Posterior cingulate gyrus (tissue), 11 donors: ENCODE measurements at places on chromosomes 3 and 15.

- no peak for DNase-seq
These were observed 317.8 kb upstream of the AGTR1 start for GRCh38 chr3:148379763-148380382.

GRCh38 chr15:52207191-52207590 is 16.0 kb upstream of the GNB5 start:
- DNase-seq: no peak

DNA sequence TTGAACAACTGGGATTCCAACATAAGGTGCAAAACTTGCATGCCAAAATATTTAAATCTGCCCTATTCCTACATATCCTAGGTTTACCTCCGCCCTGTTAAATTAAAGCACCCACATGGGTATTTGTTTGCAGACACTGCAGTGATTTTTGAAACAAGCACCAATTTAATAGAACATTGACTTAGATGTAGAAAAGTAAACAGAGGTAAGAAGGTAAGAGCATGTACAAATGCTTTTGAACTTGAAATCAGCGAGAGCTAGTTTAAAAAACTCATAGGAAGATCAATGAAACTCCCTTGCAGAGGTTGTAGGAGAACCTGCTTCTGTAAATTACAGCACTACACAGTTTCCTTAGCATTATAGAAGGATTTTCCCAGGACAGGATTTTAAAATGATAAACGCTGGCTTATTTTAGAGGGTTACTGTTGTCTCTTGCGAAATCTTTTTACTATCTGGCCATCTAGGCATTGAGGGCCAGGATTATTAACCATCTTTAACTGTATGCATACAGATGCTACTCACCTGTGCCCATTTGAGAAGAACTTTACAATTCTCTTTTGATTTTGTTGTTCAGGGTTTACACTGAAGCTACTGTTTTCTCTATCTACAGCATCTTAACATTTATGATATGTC is 284.8 kb downstream of the FEZF2 start:
- DNase-seq: no peak

DNA sequence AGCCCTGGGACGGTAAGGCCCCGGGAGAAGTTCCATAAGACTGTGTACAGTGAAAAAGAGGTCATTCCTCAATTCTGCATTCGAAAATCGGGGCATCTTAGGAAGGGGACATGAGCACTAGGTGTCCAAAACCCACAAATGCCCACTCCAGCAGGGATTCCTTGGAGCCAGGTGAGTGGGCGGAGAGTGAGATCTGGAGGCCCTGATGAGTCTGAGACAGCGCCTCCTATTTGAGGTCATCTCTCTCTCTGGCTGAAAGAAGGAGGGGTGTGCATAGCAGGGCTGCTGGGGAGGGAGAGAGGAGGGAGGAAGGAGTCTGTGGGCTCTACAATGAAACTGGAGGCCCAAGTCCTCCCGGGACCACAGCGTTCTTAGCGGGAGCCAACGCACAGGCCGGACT is 38.1 kb upstream of the LACTB start:
- DNase-seq: no peak

GRCh38 chr3:187669675-187670504 is at the start of gene SST:
Gene SST, minus strand, starts transcription at chr3:187670394. Its CDS starts 103 bp downstream, at chr3:187670291.
- DNase-seq: no peak

DNA sequence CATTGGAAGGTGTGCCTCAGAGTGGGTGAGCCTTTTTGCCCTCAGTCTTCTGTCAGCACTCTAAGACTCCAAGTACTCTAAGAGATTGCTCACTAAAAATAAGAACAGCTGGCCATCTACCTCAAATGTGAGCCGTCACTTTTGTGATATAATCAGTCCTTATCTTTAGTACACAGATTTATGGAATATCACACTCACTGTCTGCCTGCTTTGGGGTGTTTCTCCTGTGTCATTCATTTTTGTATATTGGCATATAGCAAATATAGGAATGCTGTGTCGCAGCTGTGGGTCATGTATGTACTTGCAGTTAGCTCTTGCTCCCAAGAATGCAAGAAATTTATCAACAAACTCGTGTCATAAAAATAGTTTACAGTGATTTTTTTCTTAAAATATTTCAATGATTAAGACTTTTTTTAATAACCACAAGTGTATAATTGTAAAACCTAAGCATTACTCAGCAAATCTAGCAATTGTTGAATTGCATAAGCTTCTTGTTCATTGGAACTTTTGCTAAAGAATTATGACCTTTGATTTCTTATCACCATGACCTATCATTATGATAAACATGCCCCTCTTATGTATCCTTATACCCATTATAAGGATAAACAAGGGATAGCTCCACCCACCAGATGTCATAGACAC is 18.8 kb downstream of the SETD5 start:
- DNase-seq: no peak

GRCh38 chr3:71896751-71897150 is 111.8 kb upstream of the PROK2 start:
- no peak for DNase-seq

- peak; percentile 83 for DNase-seq
These were observed 1.7 kb downstream of the MEIS2 start for GRCh38 chr15:37098468-37099318.

GRCh38 chr3:127700406-127700805 is 27.7 kb downstream of the ABTB1 start:
- no peak for DNase-seq

DNA sequence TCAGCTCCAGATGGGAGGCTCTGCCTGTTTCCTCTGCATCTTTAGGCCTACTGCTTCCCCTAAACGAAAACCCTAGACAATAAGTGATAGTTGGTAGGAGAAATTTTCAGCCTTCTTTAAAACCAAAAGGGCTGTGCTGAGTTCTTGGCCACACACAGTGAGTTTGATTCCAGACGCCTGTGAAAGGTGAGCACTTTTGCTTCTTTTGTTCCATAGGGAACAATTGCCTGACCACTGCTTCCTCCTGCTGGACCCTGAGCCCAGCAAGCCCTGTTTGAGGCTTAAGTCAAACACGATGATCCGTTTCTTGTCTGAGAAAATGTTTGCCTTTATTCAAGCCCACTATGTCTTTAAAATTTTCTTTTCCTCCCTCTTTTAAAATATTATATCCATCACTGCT is 493.9 kb downstream of the ZIC1 start:
- DNase-seq: no peak

DNA sequence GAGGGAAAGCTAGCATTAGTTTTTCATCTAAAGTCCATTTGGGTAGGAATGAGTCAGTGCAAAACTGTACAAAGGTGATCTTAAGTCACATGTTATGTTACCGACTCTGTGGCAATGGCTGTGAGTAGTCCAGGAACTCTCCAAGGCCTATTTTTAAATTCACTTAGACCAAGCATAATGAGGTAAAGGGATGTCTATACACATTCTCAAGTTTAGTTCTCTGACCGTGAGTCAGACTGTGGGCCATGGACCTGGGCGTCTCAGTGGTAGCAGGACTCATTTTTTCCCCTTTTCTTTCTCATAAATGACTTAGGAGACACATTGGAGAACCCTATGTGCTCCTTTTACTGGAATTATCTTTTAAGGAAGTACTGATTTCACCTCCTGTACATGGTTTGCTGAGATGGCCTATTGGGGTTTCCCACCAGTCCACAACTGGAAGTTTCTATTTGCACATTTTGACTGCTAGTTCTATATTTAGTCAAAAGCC is 488.7 kb upstream of the TPRG1 start:
- DNase-seq: no peak

DNA sequence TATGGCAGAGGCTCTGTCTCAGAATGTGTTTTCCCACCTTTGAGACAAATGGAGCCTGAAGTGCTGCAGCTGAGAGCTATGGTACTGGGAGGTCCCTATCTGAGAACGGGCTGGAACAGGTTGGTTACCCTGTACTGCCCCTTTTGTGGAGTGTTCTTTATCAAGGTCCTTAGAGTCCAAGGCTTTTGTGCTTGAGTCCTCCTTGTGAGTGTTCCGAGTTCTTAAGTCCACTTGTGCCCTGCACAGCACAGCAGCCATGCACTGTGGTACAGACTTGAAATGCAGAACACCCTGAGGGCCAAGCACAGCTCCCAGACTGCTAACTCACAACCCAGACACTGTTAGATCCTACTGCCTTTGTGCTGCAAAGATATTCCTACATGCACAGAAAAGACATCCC is 67.8 kb downstream of the ARHGAP31 start:
- no peak for DNase-seq

DNA sequence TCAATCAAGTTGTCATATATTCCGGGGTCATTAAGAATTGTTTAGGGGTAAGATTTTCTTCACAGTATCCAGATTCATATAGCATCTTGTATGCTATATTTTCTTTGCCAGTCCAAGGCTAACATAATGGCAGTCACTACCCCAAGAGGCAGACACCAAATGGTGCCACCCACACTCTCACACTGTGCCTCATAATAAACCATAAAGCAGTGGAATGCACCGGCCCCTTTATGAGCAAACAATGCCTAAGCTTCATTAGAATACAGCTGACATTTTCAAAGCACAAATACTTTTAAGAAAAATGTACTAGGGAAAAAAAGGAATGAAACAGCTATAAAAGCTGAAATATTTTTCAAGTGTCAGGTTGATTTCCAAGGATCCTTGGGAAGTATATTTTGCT is 121.6 kb downstream of the TFDP2 start:
- DNase-seq: no peak

DNA sequence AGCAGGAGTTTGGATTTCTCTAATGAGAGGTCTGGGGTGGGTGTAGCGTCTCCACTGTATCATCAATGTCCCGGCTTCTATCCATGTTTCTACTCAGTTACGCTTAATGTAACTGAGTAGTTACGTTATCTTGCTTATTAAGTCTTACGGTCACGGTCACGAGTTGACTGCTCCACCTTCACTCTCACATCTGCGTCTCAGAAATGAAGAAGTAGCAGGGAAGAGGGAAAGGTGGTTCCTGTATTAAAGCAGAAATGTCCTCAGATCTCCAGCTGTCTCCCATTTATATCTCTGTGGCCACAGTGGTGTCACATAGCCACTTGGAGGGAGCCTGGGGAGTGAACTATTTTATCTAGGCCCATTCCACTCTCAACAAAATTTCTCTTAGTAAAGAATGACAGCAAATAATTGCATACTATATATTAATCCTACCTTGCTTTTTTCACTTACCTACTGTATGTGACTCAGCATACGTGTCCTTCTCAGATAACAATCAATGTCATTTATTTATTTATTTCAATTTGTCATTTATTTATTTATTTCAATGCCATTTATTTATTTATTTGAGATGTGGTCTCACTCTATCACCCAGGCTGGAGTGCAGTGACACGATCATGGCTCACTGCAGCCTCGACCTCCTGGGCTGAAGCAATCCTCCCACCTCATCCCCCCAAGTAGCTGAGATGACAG is 39.7 kb upstream of the RNU6-1 start:
- no peak for DNase-seq

- no peak for DNase-seq
These were observed 792 bp downstream of the ATP13A3 start for GRCh38 chr3:194485881-194486539.

DNA sequence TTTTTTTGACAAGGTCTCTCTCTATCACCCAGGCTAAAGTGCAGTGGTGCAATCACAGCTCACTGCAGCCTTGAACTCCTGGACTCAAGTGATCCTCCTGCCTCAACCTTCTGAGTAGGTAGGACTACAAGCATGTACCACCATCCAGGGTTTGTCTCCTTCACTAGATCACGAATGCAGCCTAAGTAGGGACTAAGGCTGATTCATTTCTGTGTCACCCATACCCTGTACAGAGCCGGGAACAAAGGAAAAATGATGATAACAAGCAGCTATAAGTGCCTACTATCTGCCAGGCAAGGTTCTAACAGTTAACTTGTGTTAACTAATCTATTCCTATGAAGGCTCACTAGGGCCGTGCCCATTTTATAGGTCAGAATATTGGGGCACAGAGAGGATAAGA is 7.0 kb downstream of the TMEM40 start:
- no peak for DNase-seq

GRCh38 chr3:63791974-63792373 is 27.1 kb upstream of the C3orf49 start:
- no peak for DNase-seq

DNA sequence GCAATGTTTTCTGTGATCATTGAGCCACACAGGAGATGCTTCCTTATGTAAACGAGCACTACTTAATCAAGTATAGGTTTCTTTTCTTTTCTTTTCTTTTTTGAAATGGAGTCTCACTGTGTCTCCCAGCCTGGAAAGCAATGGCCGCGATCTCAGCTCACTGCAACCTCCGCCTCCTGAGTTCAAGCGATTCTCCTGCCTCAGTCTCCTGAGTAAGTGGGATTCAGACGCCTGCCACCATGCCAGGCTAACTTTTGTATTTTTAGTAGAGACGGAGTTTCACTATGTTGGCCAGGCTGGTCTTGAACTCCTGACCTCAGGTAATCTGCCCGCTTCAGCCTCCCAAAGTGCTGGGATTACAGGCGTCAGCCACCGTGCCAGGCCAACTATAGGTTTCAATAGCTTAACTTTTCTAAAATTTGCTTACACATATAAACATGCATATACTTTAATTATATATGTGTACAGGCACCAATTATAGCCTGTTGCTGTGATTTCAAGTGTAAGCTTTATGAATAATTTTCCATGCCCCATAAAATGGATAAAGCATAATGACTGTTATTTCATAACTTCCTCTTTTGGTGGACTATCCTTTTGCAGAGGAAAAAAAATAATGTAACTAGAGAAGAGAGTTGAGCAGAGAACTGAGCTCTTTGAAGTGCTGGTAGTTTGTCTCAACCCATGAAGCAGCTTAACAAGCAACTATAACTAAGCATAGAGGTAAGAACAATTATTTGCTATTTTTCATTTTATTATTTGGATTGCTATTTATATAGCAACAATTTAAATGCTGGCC is 24.8 kb upstream of the MBNL1 start:
- no peak for DNase-seq

DNA sequence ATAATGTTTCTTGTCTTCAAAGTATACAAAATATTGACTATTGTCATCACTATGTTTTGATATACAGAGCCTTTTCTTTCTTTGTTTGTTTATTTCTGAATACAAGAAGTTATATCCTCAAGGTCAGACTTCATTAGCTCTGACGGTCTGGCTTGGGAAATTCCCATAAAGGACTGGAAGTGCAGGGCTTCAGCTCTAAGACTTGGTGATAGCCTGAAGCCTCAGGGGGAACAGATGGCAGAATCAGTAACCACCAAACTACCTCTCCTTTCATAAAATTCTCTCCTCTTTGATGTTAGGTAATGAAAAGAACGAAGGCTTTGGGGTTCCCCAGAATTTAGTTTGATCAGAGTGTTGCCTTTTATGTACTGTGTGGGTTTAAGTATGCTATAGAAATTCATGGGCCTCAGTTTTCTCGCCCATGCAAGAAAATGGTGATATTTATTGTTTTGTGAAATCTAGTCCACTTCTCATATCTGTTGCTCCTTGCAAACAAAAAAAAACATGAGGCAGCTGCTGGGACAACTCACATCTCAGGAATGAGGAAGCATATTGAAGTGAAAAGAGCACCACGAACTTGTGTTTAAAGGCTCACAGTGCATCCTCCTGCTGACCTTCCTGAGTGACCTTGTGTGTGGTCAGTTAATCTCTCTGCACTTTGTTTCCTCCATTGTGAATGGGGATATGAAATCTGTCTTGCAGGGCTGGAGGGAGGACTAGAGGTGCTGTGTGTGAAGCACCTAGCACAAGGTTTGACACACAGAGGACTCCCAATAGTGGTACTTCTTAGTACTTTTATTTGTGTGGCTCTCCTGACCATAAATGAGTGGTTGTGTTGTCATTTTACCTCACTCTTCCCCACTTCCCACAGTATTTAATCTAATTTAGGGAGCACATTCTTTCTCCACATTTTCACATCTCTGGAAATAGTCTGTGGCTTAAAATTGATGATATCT is 569.8 kb upstream of the IL12A start:
- no peak for DNase-seq
